ENCODE measurements at places on chromosomes 2 and 18. TPM values are rescaled to one million over a fixed set of nuclear protein-coding genes. Genes with fewer than 3 reads are reported as not detected.

- no peak for DNase-seq
Observed at GRCh38 chr2:160387558-160388262, 105.9 kb downstream of the RBMS1 start.

GRCh38 chr2:238369591-238370040, 49.3 kb downstream of the TRAF3IP1 start:
- DNase-seq, result no peak

Gene FIGN
- not detected for total RNA-seq

Gene SCYGR7
- not detected for total RNA-seq

GRCh38 chr18:55875371-55875901, 287.4 kb upstream of the TCF4 start:
- DNase-seq, result no peak

Gene NT5C1B
- not detected for total RNA-seq

Gene PRLH
- total RNA-seq, result not detected

DNA sequence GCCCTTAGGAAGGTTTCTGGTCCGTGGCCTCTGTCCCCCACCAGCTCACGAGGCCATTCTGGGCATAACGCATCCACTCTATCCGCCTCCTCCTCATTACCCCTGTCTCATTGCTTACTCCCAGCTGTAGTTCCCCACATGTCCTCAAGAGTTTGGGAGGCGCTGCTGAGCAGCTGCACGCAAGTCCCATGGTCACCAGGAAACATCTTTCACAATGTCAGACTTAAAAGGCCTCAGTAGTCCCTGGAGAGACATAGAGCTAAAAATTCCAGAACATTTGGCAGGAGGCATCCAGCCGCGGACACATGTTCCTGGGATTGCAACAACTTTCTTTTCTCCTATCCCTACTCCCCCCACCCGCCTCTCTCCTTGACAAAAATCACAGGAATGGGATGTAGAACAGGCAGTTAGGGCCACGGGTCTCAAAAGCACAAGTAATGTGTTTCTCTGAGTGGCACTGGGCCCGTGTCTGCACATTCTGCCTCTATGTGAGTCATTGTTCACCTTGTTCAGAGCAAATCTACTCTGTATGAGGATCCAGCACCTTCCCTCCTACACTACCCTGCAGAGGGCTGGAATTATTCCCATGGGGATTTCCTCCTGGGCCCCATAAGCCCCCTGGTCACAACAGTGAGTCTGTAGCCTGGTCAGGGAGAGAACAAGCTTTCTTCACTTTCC, 8.1 kb downstream of the LBH start:
- peak; percentile 82 for DNase-seq

Gene EGR4
- 0.44 TPM for total RNA-seq

Gene TSHZ1
- 11.2 TPM for total RNA-seq

GRCh38 chr2:134056173-134056572, 197.7 kb upstream of the MGAT5 start:
- no peak for DNase-seq

- DNase-seq, result peak; percentile 75
Observed at GRCh38 chr18:12911025-12911928, 27.2 kb upstream of the PTPN2 start.

Gene CLIP4
- 18.7 TPM for total RNA-seq

Gene POMC
- 6.8 TPM for total RNA-seq

DNA sequence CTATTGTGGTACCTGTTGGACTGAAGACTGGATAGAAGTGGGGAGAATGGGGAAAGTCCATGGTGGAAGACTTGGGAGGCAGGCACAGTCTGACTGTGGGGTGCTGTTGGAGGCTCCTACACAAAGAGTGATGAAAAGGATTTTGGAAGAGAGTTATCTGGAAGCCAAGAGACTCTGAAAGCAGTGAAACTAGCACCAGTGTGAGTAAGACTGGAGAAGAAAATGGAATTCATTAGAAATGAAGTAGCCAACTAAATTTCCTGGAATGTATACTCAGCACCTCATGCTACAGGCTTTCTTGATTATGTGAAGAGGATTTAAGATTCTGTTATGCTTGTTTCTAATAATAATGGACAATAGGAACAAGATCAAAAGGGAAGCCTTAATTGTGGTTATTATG, 27.7 kb downstream of the ELP2 start:
- no peak for DNase-seq

DNA sequence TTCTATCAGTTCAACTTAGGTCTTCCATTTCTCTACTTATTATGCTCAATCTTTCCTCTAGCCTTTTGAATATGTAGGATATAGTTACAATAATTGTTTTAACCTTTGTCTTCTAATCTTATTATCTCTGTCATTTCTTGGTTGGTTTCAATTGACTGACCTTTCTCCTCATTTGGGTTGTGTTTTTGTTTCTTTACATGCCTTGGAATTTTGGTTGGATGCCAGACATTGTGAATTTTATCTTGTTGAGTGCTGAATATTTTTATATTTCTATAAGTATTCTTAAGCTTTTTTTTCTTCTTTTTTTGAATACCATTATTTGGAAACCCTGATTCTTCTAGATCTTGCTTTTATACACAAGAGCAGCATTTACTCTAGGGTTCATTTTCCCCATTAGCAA, 30.7 kb upstream of the TMEM247 start:
- DNase-seq, result no peak

DNA sequence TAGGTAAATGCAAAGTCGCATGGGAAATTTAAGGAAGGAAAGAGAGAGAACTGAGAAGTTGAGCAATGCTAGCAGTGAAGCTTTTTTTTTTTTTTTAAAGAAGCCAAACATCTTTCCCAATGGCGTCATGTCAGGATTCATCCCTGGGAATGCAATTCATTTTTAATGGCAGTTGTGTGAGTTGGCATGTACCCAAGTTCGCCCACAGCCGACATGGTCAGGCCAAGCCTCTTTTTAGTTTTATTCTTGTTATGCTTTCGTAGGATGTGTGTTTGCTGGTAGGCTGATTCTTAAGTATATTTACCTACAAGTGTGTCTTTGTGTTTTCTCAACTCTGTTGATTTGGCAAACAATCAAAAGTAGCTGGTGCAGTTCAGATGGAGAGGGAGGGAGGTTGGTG, 127.6 kb upstream of the ITGA6 start:
- DNase-seq, result no peak

DNA sequence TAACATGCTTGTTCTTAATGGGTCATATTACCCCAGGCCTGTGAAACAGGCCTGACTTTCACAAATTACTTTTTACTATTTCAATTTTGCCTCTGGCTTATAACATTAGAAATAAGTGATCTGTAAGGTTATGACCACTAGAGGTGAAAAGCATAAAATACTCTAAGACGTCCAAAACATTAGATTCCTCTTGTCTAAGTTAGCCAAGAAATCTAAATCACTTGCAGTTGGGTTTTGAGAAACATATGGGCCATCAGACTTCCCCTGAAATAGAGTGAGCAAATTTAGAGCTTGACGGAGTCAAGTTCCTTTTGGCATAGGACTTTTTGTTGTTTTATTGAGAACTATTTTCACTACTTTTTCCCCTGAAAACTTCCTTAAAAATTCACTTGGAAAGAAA, 32.7 kb upstream of the RIT2 start:
- no peak for DNase-seq

- no peak for DNase-seq
Observed at GRCh38 chr2:104448661-104449440, 405.1 kb upstream of the POU3F3 start.

DNA sequence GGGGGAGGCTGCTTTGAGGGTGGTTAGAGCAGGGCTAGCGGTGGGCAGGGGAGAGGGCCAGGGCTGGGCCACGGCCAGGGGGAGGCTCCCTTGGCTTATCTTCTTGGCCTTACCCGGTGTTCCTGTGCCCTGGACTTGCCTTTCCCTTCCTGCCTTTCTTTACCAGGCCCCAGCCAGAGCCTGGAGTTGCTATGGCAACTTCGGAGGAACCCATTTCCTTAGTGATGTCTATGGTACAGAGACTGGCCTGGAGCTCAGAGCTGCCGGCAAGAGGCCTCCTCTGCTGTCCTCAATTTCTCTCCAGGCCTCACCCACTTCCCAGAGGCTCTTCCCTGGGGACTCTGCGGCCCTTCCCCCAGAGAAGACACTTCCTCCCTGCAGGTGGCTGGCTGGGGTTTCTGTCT, 11.5 kb downstream of the SPEG start:
- DNase-seq, result no peak

- no peak for DNase-seq
Observed at GRCh38 chr2:37636381-37637066, 34.9 kb downstream of the CDC42EP3 start.

- no peak for DNase-seq
Observed at GRCh38 chr2:113050921-113051895, 1.5 kb downstream of the IL36B start.

Gene NMUR1
- total RNA-seq, result not detected

Gene FRZB
- total RNA-seq, result not detected

Gene CCDC68
- not detected for total RNA-seq

Gene RGPD5
- 27.9 TPM for total RNA-seq

DNA sequence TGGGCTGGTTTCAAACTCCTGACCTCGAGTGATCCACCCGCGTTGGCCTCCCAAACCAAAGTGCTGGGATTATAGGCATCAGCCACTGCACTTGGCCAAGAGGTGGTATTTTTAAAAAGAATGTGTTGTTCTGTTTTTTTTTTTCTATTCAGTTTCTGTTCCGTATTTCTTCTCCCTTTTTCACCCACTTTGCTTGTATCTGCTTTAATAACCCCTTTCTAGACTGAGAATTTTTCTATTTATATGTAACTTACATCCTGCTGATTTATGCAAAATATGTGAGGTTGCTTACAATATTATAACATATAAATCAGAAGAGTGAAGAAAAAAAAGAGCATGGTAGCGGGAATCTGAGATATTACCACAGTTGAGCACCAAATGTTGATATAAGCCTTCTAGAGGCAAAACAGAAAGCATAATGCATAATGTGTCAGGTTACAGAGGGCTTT, 17.2 kb upstream of the LYPD6B start:
- DNase-seq, result no peak

GRCh38 chr2:206212673-206213513, 53.2 kb downstream of the EEF1B2 start:
- DNase-seq, result no peak
